ENCODE measurements at places on chromosomes 6 and 20. TPM values are rescaled to one million over a fixed set of nuclear protein-coding genes. Genes with fewer than 3 reads are reported as not detected.

RBL1 gene
- 25.6 TPM for total RNA-seq

GRCh38 chr20:51656726-51657260, 111.4 kb downstream of the ATP9A start:
- H3K27me3 ChIP-seq, result peaks cover 26% of the 10 kb centered on the region
- DNase-seq, result no peak
- H3K4me1 ChIP-seq, result no peaks in the 10 kb centered on the region

DNA sequence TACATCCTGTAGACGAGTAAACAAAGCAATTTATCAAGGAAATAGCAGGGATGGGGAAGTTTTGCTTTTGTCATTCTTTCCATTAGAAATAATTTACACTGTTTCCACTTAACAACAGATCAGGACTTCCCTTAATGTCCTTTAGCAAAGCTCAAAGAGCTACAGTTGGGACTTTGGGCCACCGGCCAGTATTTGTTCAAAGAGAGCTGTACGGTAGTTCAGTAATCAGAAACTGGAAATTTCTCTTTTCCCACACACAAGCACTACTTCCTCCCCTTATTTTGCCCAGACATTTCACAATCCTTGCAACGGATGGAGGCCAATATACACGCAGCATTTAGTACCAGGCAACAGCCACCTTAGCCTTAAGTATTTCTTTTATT, 12.1 kb upstream of the HINT3 start:
- H3K27ac ChIP-seq, result peak overlapping the region; percentile 70
- H3K36me3 ChIP-seq, result no peaks in the 10 kb centered on the region
- H3K4me3 ChIP-seq, result no peak overlapping the region
- DNase-seq, result no peak

- H3K36me3 ChIP-seq, result no peaks in the 10 kb centered on the region
- no peak overlapping the region for H3K4me3 ChIP-seq
- H3K27me3 ChIP-seq, result peaks cover 55% of the 10 kb centered on the region
- H3K4me1 ChIP-seq, result peaks cover 2% of the 10 kb centered on the region
- no peak for DNase-seq
- no peak overlapping the region for H3K27ac ChIP-seq
Observed at GRCh38 chr6:169220068-169220964, 33.3 kb downstream of the THBS2 start.

HLA-DRA gene
- total RNA-seq, result 1.8 TPM

- no peak overlapping the region for H3K4me3 ChIP-seq
- peaks cover 37% of the 10 kb centered on the region for H3K27me3 ChIP-seq
- no peaks in the 10 kb centered on the region for H3K36me3 ChIP-seq
- DNase-seq, result no peak
Observed at GRCh38 chr6:40897390-40898003, 141.5 kb downstream of the UNC5CL start.

SEL1L2 gene
- not detected for total RNA-seq

DNA sequence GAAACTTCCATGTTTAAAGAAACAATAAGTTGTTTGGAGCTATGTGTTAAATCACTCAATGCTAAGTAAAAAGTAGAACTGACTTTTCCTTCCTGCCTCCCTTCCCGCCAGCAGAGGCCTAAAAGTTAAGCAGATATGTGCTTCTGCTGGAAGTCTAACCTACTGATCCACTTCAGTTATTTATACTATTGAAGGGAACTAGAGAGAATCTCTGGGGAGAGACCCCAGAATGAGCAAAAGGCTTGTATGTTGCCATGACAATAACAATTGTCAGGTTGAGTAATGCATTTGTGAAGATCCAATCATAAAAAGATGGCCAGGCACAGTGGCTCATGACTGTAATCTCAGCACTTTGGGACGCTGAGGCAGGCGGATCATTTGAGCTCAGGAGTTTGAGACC, 24.7 kb downstream of the MGME1 start:
- H3K4me1 ChIP-seq, result no peaks in the 10 kb centered on the region

IPCEF1 gene
- 0.02 TPM for total RNA-seq

GRCh38 chr20:20731945-20732296, 19.5 kb upstream of the RALGAPA2 start:
- H3K27ac ChIP-seq, result no peak overlapping the region
- no peak overlapping the region for H3K4me3 ChIP-seq
- no peaks in the 10 kb centered on the region for H3K4me1 ChIP-seq
- no peak for DNase-seq
- no peaks in the 10 kb centered on the region for H3K36me3 ChIP-seq

TCF21 gene
- total RNA-seq, result not detected

GRCh38 chr6:106516616-106517015, 112.7 kb downstream of the RTN4IP1 start:
- peaks cover 15% of the 10 kb centered on the region for H3K27me3 ChIP-seq
- no peak for DNase-seq
- H3K4me1 ChIP-seq, result peaks cover 26% of the 10 kb centered on the region
- no peak overlapping the region for H3K27ac ChIP-seq

GRCh38 chr6:43395776-43396175, 26.3 kb upstream of the ZNF318 start:
- no peak for DNase-seq
- peaks cover 20% of the 10 kb centered on the region for H3K4me1 ChIP-seq
- H3K27ac ChIP-seq, result no peak overlapping the region
- peaks cover 12% of the 10 kb centered on the region for H3K27me3 ChIP-seq
- H3K36me3 ChIP-seq, result no peaks in the 10 kb centered on the region

DNA sequence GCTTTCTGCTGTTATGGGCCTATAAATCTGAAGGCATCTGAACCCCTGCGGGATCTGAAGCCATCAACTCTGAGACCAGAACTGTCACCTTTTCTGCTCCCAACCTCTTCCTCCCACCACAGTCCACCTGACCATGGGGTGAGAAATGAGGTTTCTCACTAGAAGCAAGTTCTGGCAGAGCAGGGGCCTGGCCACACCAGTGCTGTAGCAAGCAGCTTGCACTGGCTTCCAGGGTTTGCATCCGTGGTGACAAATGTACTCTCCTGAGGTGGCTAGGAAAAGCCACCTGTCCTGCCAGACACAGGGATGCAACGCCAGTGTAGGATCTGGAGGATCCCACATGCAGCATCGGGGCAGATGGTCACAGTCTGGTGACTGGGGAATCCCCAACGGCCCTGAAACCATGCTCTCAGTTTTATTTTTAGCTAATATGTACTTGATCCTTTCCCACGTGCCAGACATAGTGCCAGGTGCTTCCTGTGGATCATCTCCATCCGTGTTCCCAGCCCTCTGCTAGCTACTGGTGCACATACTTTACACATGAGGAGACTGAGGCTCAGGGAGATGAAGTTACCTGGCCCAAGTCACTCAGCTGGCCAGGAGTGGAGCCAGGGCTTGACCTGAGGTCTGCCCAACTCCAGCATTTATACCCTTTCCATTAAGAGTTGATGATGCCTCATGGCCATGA, 122.1 kb upstream of the SPACA1 start:
- H3K4me1 ChIP-seq, result no peaks in the 10 kb centered on the region
- H3K4me3 ChIP-seq, result no peak overlapping the region
- H3K36me3 ChIP-seq, result no peaks in the 10 kb centered on the region
- peaks cover 2% of the 10 kb centered on the region for H3K27me3 ChIP-seq
- H3K27ac ChIP-seq, result no peak overlapping the region

WFDC12 gene
- not detected for total RNA-seq

DNA sequence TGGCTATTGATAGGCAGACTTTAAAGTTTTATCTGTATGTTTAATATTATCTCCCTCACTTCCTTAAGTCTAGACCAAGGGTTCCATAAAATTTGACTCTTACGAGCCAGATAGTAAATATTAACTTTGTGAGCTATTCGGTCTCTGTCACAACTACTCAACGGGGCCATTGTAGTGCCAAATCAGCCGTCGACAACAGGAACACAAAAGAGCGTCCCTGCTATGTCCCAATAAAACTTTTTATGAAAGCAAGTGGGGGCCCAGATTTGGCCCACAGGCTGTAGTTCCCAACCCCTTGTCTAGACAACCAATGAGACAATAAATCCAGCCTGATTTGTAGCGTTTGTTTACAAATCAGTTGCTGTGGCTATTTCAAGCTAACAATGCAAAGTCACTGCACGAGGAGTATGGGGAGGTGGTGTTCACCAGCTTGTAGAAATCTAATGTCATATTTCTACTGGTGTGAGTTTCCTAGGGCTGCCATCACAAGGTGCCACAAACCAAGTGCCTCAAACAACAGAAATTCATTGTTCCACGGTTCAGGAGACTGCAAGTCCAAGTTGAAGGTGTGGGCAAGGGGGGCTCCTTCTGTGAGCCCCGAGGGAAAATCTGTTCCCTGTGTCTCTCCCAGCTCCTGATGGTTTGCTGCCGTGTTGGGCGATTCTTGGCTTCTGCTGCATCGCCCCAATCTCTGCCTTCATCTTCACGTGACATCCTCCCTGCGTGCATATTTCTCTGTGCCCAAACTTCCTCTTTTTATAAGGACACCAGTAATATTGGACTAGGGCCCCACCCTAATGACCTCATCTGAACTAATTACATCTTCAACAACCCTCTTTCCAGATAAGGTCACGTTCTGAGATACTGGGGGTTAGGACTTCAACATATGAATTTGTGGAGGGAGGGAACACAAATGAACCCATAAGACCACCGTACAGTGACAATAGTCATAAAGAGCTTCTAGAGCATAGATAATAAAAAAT, 356.0 kb upstream of the JARID2 start:
- no peak overlapping the region for H3K27ac ChIP-seq
- peaks cover 7% of the 10 kb centered on the region for H3K4me1 ChIP-seq
- no peak for DNase-seq
- no peaks in the 10 kb centered on the region for H3K27me3 ChIP-seq
- no peaks in the 10 kb centered on the region for H3K36me3 ChIP-seq

GRCh38 chr6:115783402-115784061, 277.2 kb downstream of the FRK start:
- no peaks in the 10 kb centered on the region for H3K27me3 ChIP-seq
- H3K4me3 ChIP-seq, result no peak overlapping the region
- no peak for DNase-seq
- H3K36me3 ChIP-seq, result no peaks in the 10 kb centered on the region

DNA sequence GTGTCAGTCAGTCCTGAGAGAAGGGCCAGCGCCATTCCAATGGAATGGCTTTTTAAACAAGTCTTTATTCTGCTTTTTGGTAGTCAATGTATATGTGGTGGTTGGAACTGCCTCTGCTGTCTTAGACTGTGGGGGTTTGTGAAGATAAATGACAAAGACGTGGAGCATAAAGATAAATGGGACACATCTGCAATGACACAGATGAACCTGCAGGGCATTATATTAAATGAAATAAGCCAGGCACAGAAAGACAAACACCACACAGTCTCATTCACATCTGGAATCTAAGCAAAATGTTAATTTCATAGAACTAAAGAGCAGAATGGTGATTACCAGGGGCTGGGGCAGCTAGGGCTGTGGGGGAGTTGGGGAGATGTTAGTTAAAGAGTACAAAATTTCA, 912.8 kb upstream of the MAN1A1 start:
- H3K27me3 ChIP-seq, result no peaks in the 10 kb centered on the region
- H3K4me1 ChIP-seq, result no peaks in the 10 kb centered on the region
- no peaks in the 10 kb centered on the region for H3K36me3 ChIP-seq
- no peak overlapping the region for H3K27ac ChIP-seq

DNA sequence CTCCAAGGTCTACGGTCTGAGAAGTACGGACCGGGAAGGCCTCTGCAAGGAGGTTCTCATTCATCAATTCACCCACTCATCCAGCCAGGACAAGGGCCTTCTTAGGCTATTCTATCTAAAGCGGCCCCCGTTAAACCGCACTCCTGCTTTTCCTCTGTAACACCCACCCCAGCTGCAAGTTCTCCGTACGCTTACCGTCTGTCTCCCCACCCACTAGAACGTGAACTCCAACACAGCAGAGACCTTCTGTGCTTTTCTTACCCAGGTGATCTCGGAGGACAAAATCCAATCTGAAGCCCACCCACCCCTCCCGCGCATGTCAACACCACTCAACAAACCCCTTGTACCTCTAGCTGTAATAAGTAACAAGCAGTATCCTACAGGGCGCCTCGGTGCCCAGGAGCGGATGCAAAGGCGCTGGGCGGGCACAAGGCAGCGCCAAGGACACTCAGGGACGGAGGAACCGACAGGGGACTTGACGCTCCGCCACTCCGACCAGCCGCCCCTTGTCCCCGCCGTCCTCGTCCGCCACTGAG, 351 bp downstream of the AURKA start:
- peaks cover 12% of the 10 kb centered on the region for H3K4me1 ChIP-seq
- peaks cover 71% of the 10 kb centered on the region for H3K36me3 ChIP-seq
- no peaks in the 10 kb centered on the region for H3K27me3 ChIP-seq
- no peak for DNase-seq
- peak overlapping the region; percentile 99 for H3K27ac ChIP-seq
